ENCODE measurements at places on chromosomes 11 and 22. TPM values are rescaled to one million over a fixed set of nuclear protein-coding genes. Genes with fewer than 3 reads are reported as not detected.

DNA sequence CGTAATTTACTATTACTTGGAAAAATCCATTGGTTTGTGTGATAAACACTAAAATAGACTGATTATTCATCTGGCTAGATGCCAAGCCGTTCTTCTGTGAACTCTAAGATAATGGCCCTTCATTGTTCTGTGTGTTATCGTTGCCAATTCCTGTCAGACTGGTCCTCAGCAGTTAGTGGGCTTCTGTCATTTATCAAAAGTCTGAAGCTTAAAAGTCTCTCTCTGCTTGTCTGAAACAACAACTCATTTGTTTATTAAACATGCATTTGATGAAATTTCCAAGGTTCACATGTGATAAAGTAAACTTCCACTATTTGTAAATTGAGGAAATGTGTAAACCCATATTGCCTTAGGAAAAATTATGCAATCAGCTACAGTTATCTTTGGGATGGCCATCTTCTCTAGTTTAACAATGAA, 21.1 kb upstream of the RDX start:
- peak; percentile 51 for DNase-seq
- H3K4me1 ChIP-seq = peaks cover 13% of the 10 kb centered on the region
- H3K36me3 ChIP-seq = no peaks in the 10 kb centered on the region
- H3K27me3 ChIP-seq = no peaks in the 10 kb centered on the region
- H3K27ac ChIP-seq = no peak overlapping the region

DNA sequence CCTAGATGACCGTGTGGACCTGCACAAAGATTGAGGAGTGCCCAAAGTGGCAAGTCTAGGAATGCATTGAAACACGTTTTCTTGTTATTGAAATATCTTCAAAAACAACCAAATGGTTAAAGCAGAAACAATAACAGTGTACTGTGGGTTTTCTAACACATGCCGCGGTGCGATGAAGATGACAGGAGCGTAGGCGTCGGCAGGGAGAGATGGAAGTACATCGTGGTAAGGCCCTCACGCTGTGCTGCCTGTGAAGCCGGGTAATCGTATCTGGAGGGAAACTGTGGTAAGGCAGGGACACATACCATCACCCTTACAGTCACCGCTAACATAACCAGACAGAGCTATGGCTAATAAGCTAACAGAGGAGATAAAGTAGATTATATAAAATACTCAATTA, 261.4 kb downstream of the TBC1D22A start:
- H3K4me1 ChIP-seq = no peaks in the 10 kb centered on the region
- H3K4me3 ChIP-seq = no peak overlapping the region
- DNase-seq = no peak
- H3K27ac ChIP-seq = no peak overlapping the region
- H3K36me3 ChIP-seq = no peaks in the 10 kb centered on the region
- H3K27me3 ChIP-seq = no peaks in the 10 kb centered on the region

DNA sequence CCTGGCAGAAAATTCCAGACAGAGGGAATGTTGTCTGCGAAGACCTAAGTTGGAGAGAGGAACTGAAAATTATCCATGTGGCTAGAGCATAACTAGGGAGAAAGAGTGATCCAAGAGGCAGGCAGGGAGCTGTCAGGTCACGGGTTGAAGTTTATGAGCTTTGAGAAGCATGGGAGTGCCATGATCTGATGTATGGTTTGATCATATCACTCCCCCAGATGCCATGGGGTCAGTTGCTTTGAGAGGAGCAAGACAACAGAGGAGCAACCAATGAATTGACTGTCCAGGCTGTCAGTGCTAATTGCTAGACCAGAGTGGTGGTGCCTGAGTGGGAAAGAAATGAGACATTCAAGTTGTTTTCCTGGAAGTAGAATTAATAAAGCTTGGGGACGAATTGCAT, 54.0 kb downstream of the CYB5R2 start:
- no peaks in the 10 kb centered on the region for H3K36me3 ChIP-seq
- no peak overlapping the region for H3K27ac ChIP-seq
- no peaks in the 10 kb centered on the region for H3K4me1 ChIP-seq
- no peak for DNase-seq
- no peak overlapping the region for H3K4me3 ChIP-seq

DNA sequence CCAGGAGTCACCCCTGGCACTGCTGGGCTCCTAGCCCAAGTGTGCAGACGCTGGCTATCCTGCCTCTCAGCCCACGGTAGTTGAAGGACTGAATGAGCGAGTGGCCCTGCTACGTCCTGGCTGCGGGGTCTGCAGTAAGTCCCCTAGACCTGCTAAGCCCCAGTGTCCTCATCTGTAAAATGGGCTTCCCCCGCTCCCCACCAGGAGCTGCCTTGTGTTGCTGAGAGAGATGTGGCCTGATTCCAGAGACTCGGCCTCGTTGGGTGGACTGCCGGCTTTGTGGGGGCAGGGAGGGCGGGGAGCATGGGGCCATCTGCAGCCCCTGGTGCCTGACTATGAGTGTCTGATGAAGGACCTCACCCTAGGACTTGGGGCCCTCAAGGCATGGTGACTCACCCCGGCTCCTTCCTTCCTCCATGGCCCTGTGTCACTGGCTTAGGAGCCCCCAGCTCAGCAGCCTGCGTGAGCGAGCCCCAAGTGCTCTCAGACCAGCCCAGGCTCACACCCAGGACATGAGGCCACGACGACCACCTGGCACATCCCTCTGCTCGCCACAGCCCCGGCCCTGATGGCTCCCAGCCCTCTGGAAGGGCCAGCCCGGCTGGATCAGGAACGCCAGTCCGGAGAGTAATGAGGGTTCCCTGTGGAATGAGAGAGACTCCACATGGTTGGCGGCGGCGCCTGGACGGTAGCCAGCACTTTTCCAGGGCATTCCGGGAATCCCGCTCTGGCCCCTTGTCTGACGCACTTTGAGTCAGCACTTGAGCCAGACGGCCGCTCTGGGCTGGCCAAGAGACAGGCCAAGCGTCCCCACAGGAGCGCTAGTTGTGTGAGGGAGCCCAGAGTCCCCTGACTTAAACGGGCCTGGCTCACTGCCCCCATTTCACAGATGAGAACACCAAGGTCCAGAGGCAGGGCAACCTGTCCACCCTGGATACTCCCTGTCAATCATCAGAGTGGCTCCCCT, 50.5 kb upstream of the SHISAL1 start:
- peak overlapping the region; percentile 52 for H3K4me3 ChIP-seq
- H3K36me3 ChIP-seq = no peaks in the 10 kb centered on the region
- no peaks in the 10 kb centered on the region for H3K27me3 ChIP-seq

GRCh38 chr11:57203882-57204480, 22.2 kb downstream of the LRRC55 start:
- H3K27ac ChIP-seq = no peak overlapping the region
- peaks cover 88% of the 10 kb centered on the region for H3K27me3 ChIP-seq
- H3K4me1 ChIP-seq = no peaks in the 10 kb centered on the region
- H3K36me3 ChIP-seq = no peaks in the 10 kb centered on the region
- H3K4me3 ChIP-seq = no peak overlapping the region

DNA sequence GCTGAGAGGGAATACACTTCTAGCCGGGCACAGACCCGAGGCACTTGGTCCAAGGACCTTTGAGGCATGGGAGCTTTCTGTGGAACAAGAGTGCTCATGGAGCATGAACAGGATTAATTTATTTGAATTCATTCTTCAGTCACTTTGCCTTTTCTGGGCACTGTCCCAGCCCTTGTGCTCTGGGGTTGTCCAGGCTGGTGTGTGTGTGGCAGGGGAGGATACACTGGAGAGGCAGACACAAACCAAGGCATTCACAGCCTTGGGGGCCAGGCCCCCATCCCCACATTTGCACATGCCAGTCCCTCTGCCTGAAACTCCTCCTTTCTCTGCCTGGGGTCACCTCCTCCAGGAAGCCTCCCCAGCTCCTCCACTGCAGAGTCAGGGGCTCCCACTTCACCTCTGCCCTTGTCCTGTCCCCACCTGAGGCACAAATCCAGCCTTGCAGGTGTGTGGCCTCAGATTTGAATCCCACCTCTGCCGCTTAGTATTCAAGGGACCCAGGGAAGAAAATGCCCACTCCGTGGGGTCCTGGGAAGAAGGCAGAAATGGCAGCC, 55.5 kb downstream of the MYO7A start:
- no peak overlapping the region for H3K4me3 ChIP-seq
- peaks cover 30% of the 10 kb centered on the region for H3K27me3 ChIP-seq
- no peak for DNase-seq
- H3K4me1 ChIP-seq = no peaks in the 10 kb centered on the region
- H3K27ac ChIP-seq = no peak overlapping the region

DNA sequence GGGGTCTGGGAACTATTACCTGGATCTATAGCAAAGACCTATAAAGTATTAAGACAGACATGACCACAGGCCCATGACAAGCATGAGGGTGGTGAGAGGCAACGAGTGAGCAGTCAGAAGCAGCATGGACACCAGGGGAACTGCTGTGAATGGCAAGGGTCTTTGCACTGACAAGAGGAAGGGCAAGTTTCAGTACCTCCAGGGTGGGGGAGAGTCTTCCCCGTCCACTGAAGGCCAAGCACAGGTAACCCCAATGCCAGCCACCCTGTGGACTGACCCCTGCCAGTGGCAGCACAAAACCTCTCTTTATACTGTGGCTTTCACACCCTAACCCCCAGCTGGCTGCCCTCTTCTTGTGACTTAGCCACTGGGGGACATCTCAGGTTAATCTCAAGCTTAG, 55.5 kb downstream of the CHST1 start:
- H3K4me1 ChIP-seq = no peaks in the 10 kb centered on the region
- no peaks in the 10 kb centered on the region for H3K27me3 ChIP-seq
- no peak overlapping the region for H3K27ac ChIP-seq
- DNase-seq = no peak
- H3K4me3 ChIP-seq = no peak overlapping the region
- H3K36me3 ChIP-seq = no peaks in the 10 kb centered on the region

GRCh38 chr11:103703437-103703836, 333.0 kb upstream of the DDI1 start:
- DNase-seq = no peak
- H3K27ac ChIP-seq = no peak overlapping the region
- H3K36me3 ChIP-seq = no peaks in the 10 kb centered on the region
- H3K4me3 ChIP-seq = no peak overlapping the region
- H3K4me1 ChIP-seq = peaks cover 3% of the 10 kb centered on the region
- peaks cover 10% of the 10 kb centered on the region for H3K27me3 ChIP-seq

- DNase-seq = no peak
- H3K4me3 ChIP-seq = no peak overlapping the region
- peaks cover 14% of the 10 kb centered on the region for H3K4me1 ChIP-seq
- peaks cover 30% of the 10 kb centered on the region for H3K27me3 ChIP-seq
Observed at GRCh38 chr22:26892166-26893041, 235.0 kb downstream of the MIAT start.

DNA sequence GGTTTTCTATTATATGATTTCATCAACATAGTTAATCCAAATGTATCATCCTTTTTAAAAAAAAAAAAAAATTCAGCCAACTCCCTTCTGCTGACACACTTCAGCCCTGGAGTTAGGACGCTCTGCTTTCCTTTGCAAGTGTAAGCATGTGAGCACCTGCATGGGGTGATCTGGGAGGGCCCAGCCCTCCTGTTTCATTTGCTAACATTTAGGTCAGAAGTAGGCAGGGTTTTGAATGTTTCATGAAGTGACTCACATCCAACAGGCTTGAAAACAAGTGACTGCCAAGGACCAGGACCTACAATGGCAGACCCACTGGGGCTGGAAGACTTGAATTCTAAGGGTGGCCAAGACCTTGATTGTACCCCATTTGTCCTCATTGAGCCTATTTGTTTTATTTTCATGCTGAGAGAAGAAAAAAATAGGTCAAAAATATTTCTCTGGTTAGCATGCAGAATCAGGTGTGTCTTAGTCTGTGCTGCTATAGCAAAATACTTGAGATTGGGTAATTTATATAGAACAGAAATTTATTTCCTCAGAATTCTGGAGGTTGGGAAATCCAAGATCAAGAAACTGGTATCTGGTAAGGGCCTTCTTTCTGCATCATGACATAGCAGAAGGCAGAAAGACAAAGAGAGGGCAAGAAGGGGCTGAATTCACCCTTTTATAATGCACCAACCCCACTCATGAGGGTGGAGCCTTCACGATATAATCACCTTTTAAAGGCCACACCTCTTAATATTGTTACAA, 137.6 kb downstream of the CD44 start:
- H3K4me1 ChIP-seq = peaks cover 19% of the 10 kb centered on the region
- DNase-seq = peak; percentile 61
- peak overlapping the region; percentile 50 for H3K27ac ChIP-seq
- no peak overlapping the region for H3K4me3 ChIP-seq
- H3K27me3 ChIP-seq = no peaks in the 10 kb centered on the region

DNA sequence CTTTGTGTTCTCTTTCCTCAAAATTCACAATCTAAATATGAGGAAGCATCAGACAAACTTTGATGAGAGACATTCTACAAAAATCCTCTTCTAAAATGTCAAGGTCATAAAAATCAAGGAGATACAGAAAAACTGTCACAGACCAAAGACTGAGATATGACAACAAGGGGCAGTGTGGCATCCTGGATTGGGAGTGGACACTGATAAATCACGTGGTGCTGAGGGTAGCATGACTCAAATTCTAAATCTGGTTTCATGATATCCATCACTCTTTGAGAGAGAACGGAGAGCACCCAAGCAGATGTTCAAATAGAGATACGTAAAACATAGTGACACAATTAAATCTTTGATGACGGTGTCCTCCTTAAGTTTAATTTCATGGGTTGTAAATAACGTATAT, 13.0 kb upstream of the CARD18 start:
- no peaks in the 10 kb centered on the region for H3K36me3 ChIP-seq
- peak overlapping the region; percentile 41 for H3K4me3 ChIP-seq
- peak; percentile 59 for DNase-seq
- H3K4me1 ChIP-seq = peaks cover 22% of the 10 kb centered on the region

DNA sequence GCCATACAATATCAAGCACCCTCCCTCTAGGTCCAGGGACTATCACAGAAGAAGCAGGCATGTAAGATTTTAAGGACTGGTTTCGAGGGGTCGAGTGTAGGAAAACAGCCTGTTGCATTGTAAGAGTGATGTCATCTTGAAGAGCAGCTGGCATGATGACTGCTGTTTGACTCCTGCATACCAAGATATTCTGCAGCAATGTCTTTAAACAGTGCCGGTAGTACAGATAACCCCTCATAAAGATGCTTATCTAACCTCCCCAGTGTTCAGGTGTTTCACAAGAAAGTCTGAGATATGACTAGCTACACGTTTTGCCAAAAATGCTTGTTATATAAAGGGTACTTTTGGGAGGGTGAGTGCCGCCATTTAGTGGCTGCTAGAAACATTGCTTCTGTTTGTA, 12.0 kb downstream of the FAM111A start:
- no peaks in the 10 kb centered on the region for H3K4me1 ChIP-seq
- H3K27me3 ChIP-seq = no peaks in the 10 kb centered on the region
- DNase-seq = peak; percentile 7
- no peak overlapping the region for H3K27ac ChIP-seq
- peaks cover 25% of the 10 kb centered on the region for H3K36me3 ChIP-seq

GLYAT gene
- not detected for total RNA-seq

SMTNL1 gene
- not detected for total RNA-seq

GANAB gene
- 290 TPM for total RNA-seq

SBF2 gene
- total RNA-seq = 31.3 TPM

INPP5J gene
- total RNA-seq = 2.1 TPM

GLB1L2 gene
- 0.62 TPM for total RNA-seq

MMP11 gene
- 2.4 TPM for total RNA-seq

OR6M1 gene
- total RNA-seq = not detected

Measured in PC-3 (cell line).